ENCODE measurements at places on chromosomes 1 and 21.
A peak's percentile ranks its signal among the peaks of the same experiment; 100 is the strongest.

DNA sequence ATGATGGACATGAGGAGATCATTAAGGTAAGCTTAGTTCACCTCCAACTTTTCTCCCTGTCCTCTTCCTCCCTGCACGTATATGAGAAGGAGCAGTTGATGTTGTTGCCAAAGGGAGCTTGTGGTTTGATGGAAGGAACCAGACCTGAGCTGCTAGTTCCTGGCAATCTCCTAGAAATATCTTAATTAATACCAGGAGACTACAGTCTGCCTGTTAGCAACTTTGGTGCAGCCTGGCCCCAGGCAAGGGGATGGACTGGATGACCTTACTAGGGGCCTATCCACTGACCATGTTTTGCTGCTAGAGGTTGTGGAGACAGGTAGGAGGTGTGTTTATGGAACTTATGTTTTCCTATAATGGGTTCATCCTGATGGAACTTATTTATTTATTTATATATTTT is 22.6 kb downstream of the TUFT1 start:
- DNase-seq, result no peak

- no peak for DNase-seq
Observed at GRCh38 chr1:14661222-14661621, 62.7 kb downstream of the KAZN start.

- peak; percentile 88 for DNase-seq
Observed at GRCh38 chr1:10415211-10415930, 14.9 kb upstream of the CENPS start.

DNA sequence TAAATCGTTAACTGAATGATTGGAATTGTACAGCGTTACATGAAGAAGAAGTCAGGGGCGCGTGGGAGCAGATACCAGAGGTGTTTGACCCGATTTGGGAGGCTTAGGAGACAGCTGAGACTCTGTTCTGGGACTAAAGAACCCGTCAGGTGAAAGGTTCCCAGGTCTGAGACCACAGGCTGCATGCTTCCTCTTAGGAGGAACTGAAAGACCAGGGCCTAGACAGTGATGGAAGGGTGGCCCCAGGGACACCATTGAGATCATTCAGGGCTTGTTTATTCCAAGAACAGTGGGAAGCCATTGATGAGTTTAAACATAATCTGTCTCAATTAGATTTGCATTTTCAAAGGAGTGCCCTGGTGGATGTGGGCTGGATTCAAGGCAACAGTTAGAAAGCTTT is 904 bp downstream of the KLF17 start:
- DNase-seq, result no peak

DNA sequence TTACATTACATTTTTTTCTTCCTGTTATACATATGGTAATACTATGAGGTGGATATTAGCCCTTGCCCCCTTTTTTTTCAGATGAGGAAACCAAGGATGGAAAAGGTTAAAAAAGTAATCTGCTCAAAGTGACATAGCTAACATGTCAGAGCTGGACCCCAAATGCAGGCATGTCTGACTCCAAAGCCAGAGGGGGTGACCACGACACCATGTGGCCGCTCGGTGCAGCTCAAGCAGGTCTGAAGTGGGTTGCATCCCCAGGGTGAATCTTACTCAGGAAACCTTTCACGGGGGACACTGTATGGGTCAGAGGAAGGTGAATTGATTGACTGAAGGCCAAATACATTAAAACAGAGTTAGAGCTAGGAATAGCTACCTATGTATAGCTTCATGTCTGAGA is 34.8 kb downstream of the CD34 start:
- no peak for DNase-seq

DNA sequence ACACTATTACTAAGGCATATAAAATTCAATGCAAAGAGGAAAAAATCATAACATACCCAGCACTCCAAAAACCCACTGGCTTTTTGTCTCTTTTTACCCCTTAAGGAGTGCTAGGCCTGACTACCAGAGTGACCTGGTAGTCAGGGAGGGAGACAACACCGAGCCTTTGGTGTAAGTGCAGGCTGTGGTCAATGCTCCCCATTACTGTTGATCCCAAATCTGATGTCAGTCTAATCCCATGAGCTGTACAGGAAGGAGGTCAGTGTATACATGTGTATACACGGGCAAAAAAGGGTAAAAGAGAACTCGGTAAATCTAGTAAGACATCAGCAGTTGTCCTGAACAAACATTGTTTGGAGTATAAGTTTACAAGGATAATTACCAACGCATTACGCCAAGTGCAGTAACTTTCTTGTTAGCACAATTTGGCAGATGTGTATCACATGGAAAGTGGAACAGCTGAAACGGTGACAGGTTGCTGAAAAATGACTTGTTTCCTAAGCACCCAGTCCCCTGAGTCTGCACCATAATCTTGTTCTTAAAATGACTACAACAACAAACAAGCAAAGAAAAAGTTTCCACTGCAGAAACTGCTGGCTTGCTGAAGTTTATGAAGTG is 217.9 kb downstream of the KCNH1 start:
- no peak for DNase-seq

DNA sequence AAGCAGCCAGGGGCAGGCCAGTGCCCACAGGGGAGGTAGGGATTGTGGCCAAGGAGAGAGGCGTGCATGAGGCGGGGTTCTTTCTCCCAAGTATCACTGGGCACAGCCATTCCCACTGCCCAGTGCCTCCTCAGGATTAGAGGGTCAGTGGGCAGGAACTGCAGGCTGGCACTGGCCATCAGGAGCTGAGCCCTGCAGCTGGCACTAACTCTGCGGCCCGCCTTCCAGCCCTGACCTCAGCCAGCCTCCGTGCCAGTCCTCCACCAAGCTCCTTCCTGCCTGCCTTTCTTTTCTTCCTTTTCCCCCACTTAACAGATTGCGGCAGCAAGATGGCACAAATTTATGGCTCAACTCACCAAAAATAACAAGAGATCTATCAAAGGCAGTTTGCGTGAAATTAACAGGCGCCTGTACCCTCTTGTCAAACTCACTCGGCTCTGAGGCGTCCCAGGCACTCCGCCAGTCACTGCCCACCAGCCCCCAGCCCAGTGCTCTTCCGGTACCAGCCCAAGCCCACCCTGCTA is 11.1 kb downstream of the ADGRB2 start:
- DNase-seq, result no peak

DNA sequence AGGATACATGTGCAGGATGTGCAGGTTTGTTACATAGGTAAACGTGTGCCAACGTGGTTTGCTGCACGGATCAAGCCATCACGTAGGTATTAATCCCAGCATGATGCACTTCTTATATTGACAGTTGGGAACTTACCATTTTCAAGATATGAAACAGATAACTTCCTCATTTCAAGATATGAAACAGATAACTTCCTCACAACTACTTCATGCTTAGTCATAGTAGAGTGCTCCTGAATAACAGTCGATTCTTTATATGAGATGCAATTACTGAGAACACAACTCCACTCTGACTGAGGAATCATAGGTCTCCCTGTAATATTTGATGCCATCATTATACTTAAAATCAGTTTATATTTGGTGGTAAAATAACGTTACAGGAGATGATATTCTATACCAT is 1124.3 kb downstream of the AMY1C start:
- DNase-seq, result no peak

DNA sequence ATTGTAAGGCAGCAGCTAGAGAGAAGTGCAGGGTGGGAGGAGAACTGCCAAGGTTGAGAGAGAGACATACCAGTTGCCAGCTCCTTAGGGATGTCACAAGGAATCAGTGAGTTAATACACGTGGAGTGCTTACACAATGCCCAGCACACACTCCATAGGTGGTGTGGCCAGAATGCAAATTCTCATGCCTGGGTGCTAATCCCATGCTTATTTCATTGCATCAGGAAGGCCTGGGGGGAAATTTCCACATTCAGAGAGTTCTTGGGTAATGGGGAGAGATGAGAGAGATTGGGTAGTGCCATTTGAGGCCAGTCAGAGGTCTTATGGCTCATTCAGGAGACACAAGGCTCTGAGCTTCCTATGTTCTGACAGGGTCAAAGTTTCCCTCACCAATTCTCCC is 38.7 kb downstream of the GJA5 start:
- DNase-seq, result no peak

DNA sequence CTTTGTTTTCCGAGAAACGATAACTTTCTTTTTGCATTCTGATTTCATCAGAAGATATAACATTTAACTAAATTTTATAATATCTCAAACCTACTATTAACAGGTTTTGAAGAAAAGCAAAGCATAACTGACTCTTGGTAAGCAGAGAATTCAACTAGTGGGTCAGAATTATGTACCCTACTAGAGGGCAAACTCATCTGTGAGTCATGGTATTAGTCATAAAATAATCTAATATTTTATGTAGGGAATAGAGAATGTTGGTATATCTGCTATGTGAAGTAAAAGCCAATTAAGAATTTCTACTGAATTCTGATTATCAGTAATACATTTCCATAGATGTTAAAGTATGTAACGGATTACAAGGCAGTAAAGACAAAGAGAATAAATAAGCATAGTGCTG is 56.8 kb downstream of the USP1 start:
- DNase-seq, result no peak

DNA sequence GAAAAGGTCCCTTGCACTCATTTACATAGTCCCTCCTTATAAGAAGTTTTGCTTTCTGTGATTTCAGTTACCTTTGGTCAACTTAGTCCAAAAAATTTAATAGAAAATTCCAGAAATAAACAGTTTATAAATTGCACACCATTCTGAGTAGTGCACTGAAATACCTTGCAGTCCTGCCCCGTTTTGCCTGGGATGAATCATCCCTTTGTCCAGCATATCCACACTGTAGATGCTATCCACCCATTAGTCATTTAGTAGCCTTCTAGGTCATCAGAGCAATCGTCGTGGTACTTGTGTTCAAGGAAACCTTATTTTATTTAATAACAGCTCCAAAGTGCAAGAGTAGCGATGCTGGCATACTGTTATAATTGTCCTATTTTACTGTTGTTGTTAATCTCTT is 38.0 kb downstream of the SPRTN start:
- DNase-seq, result no peak

- DNase-seq, result no peak
Observed at GRCh38 chr1:173451981-173452380, 25.2 kb upstream of the PRDX6 start.

GRCh38 chr1:215056584-215056983 is 26.0 kb upstream of the KCNK2 start:
- no peak for DNase-seq

DNA sequence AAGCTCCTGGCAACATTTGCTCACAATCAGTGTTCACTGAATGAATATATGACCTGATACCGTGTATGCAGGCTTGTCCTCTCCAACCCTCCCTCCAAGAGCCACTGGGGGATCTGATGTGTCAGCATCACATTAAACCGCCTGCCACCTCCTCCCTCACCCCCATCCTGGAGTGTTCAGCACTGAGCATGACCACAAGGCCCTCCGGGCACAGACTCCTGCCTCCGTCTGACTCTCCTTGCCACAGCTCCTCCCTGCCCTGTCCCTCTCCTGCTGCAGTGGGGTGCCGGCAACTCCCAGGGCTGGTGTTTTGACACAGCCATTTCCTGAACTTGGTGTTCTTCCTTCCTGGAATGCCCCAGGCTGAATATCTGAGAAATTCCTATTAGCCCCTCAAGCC is 136.7 kb downstream of the FCRL5 start:
- DNase-seq, result no peak

DNA sequence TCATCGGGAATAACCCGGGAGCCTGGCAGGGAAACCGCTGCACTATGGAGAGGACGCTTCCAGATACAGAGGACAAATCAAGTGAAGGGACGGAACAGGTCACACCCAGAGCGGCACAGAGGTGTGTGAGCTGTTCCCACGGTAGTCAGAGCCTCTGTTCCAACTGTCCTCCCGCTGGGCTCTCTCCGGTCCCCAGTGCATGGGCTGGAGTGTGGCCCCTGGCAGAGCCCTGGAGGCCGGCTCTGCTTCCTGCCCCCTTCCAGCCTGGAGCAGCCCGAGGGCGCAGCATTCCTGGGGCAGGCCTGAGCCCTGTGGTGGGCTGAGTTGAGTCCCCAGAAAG is 11.9 kb upstream of the ZBTB21 start:
- DNase-seq, result no peak

GRCh38 chr1:64960731-64961130 is 5.6 kb downstream of the JAK1 start:
- DNase-seq, result no peak

DNA sequence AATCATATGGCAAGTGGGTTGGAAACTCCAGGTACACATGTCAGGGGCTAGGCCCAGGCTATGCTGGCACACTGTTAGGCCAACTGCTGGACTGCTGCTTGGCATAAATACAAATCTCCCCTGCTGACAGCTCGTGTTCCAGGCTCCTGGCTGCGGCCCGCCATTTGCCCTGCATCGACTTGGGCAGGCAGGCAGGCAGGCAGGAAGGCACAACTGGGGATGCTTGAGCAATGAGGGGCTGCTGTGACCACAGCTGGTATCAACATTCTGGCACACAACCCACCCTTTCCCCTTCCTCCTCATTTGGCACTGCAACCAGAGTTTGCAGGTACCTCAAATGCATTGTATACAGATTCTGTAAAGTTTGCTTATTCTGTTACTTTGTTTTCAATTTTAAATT is 53.2 kb downstream of the SAMSN1 start:
- DNase-seq, result no peak

DNA sequence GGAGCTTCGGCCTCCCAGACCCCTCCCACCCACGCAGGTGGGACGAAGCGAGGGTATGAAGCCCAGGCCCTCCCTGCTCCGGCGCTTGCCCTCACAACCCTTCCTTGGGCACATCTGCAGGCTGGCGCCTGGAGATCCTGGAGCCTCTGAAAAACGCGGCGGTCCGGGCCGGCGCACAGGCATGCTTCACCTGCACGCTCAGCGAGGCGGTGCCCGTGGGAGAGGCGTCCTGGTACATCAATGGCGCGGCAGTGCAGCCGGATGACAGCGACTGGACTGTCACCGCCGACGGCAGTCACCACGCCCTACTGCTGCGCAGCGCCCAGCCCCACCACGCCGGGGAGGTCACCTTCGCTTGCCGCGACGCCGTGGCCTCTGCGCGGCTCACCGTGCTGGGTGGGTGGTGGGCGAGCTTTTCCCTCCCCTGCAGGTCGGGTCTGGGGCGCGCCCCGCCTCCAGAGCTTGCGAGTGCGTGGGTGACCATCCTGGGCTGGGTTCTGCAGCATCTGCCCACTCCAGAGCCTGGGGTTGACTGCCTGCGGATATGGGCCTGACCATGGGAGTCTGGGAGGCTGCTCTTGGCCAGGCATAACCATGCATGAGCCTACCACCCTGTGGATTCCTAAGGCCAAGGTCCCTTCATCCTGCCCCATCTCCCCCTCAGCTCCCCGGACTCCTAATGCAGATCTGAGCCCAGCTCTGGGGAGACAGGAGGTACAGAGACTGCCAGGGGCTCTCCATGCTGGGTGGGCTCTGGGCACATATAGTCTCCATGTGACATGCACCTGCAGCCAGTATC is 89.8 kb downstream of the TRIM11 start:
- DNase-seq, result no peak

DNA sequence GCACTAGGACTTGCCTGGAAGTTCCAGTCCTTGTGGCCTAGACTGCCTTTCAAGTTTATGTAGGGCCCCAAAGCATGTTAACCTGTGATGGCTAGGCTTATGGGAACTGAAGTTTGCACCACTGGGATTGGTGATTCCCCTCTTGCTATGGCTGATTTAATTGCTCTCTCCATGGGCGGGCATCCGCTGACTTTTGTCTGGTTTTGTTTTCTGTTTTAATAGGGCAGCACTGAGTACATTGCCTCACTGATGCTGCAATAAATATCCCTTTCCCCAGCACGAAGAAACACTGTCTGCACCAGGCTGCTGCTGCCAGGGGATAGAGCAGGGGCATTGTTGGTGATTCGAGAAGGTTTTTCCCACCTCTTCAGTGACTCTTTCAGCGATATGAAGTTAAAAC is 73.3 kb upstream of the PDE4B start:
- no peak for DNase-seq

Data from hematopoietic multipotent progenitor cell treated with erythropoietin and hydrocortisone succinate and interleukin-3 and kit ligand, for 8 days (in vitro differentiated cells).